ENCODE measurements at places on chromosomes 5 and 9.

DNA sequence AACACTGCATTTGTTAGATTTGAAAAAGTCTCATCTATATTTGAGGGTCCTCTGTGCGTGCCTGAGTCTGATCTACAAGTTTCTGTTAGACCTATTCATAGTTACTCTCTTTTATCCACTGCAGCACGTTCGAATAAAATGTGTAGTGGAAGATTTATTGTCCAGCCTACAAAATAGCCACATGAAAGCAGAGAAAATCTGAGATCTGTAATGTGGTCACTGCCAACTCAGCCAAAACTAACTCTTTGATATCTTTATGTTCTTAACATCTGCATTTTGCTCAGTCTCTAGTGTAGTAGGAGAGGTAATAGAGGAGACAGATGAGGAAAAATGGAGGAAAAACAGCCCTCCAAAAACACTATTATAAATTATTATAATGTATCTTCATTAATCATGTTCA, 354.0 kb downstream of the NPR3 start:
- no peak for DNase-seq

DNA sequence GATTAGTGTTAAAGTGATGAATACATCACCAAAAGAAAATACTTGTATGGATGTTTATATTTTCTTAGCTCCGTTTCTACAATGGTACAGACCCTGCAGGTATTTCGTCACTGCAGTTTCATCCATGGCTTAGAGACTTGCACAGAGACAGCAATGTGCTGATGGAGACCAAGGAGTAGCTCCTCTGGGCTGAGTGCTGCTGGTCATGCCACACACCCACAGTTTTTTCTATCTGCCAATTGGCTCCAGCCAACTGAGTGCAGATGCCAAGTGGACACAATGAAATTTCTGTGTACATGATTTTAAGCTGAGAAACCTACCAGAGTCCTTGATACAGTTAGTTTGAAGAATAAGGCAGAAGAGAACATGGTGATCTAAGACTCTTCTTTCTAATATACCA, 145.9 kb upstream of the ADCY2 start:
- DNase-seq = no peak

DNA sequence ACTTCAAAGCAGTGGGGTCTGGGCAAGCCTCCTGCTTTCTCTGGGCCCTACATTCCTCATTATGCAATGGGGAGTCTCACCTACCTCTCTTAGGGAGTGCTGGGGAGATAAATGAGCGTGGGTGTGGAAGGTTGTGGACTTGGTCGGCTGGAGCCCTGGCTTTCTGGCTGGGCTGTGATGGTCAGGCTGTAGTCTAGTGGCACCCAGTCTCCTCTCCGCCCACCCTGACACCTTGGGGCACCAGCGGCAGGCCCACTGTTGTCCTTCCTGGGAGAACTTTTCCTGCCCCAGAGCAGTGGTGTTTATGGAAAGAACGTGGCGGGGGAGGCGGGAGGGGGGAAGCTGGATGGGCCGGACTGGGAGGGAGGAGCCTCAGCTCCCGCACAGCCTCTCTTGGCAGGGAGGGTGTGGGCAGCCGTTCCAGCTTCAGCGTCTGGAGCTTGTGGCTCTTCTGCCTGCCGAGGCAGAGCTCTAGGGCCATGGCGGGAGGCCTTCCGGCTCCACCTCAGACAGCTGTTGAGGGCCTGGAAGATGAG, 4.1 kb downstream of the PTGS1 start:
- DNase-seq = no peak

DNA sequence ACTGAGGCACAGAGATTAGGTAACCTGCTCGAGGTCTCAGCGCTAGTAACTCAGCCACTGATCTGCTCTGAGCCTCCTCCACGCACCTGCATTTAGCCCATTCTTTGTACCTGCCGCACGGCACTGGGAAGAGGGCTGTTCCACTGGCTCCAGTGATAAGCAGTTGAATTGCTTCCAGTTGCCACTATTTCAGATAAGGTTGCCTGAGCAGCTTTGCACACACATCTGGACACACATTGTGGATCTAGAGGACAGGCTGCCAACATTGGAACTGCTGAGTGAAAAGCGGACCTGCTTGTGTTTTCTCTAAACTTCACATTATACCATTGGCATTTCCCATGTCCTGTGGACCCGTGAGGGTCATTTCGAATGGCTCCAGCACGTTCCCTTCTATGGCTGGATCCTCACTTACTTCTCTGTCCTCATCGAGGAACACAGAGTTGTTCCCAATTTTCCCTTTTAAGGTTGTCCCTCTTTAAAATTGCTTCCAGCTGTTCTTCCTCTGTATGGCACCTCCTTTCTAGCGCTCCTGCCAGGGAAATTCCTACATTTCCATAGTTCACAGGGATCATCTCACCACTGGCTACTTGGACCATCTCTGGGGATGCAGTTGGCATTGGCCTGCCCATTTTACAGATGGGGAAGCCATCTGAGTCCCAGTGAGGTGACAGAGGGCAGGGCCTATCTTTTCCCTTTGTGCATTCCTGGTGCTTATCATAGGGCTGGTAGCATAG, 45.9 kb upstream of the RPL26L1 start:
- DNase-seq = no peak

DNA sequence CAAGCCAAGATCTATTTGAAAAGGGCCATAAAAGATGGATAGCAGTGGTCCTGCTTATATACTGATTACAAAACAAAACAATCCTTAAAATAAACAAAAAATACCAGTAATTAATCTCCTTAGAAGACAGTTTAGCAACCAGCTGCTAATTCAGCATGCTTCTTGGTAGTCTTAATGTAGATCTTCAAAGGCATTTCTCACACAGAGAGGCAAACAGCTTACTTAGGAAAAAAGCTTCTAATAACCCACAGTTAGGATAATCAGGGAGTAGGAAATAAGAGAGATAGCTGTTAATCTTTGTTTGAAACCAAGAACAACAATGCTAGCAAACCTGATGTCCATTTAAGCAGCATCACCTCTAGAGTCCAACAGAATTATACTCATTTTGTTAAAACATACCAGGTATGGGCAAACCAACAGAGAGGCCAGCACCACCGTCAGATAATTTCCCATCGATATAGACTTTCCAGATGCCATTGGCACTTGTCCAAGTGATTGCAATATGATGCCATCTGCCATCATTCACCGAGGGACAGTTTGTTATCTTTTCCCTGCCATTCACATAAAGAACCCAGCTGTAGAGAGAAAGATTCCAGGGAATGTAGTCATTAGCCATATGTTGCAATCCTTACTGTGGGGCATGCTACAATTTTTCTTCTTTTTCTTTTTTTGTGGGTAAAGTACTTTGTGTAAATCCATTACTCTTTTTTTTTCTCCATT, 105.6 kb upstream of the TXNDC8 start:
- no peak for DNase-seq

GRCh38 chr5:176371621-176372539, 6.6 kb downstream of the ARL10 start:
- DNase-seq = no peak

- no peak for DNase-seq
Observed at GRCh38 chr5:429453-430188, 13.4 kb upstream of the EXOC3 start.
